Fibroblast of the aortic adventitia (primary cell): ENCODE measurements at places on chromosomes 6 and 20. TPM values are rescaled to one million over a fixed set of nuclear protein-coding genes. Genes with fewer than 3 reads are reported as not detected.

- no peak for DNase-seq
Measured at GRCh38 chr6:168417679-168418557, 23.1 kb upstream of the SMOC2 start.

- DNase-seq: no peak
Measured at GRCh38 chr6:19356692-19357091, 480.5 kb upstream of the ID4 start.

NRSN1 gene
- total RNA-seq: not detected in 2 replicates

USP49 gene
- total RNA-seq: 2.7 and 11.2 TPM in 2 replicates

DNA sequence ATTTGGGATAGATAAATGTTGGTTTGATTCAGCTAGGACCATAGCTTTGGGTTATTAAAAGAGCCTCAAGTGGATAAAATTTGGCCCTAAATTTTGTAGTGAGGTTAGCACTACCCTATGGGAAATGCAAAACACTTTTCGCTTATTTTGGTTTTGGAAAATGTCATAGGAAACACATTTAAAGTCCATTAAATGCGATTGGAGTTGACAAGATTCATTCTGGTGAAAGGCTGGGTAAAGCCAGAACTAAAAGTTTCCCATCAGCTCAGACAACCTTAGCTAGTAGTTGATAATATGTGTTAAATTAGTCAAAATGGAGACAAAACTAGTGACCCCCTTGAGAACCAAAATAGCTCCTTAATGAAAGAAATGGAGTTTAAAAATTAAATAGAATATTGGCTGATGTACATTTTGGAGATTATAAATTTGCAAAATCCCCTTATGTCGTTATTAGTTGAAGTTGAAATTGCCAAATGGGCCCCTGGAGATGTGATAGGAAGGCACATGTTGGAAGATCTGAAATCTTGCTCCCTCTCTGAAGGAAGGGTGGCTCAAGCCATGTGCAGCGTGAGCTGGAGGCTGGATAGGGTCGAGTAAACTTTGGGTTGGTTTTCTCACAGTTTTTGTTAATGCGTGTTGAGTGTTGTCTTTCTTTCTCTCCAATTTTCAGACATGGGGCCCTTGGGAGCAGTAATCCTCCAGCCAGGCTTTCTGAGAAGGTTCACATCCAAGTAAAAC is 72.8 kb downstream of the CD83 start:
- DNase-seq: no peak

DNA sequence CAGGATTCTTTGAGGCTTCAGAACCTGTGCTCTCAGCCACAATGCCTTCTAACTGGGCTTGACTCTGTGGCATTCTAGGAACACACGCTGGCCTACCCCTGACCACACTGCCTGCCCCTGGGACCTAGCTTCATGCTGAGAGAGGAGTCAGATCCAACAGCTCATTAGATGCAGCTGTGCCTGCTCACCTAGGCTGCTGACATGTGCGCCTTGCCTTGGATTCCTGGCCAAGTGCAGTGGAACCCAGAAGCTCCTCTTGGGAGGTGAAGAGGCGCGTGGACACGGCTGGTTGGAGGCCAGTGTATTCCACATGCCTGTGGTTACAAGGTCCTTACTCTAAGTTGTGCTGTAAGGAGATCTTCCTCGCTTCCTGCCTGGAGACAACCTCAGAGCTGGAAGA is 24.7 kb upstream of the KCNK16 start:
- DNase-seq: no peak

DNA sequence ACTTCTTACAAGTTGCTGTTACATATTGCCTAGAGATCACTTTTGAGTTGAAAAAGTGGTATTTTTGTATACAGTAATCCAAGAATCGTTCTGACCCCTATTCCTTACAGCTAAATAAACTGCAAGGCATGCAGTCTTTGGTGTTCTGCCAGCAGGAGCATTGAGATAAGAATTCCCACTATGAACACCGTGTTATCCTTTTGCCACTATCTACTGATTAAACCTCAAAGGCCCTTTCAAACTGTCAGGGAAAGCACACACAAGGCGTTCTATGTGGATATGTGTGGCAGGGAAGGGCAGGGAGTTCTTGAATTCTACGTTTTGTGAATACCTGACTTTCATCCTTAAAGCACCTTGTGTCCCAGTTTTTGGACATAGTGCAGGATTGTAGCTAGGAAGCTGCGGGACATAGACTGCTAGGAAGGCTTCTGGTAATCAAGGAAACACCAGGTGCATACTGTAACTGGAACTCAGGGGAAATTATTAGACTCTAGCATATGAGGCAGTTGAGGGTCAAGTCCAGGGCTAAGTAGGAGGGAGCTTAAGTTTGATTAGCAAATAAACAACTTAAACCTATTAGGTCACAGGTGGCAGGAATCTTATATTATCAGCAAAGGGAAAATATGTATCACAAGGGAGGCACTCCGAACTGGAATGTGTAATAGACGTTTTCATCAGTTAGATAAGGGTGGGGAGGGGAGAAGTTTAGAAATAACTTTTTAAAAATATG is 506.6 kb downstream of the RNF144B start:
- no peak for DNase-seq

CALHM4 gene
- not detected in 2 replicates for total RNA-seq

DNA sequence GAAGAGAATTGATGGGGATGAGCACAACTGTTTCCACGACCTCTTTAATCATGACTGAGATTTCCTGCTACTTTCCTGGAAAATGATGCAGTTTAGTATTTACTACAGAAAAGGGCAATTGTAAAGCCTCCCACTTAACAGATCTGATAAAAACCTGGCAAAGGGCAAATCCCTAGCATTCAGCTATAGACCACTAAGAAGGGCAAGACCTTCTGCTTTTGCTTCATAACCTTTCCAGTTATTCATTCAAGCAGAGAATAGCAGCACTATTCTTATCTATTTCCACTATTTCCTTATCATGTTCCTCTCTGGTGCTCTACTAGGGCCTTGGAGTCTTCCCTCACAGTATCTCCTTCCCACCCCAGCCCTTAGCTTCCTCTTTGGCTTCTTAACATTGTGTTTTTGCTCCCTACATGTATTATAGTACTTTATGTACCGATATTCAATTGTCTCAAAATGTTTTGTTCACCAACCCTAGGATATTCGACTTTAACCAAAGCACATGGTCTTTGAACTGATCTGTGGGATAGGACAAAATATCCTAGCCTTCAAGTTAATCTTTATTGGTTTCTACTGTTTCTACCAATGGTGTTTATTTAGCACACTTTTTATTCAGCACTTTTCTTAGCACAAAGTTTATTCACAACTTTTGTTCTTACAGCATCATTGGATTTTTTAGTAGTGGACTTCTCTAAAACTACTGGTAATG is 32.7 kb upstream of the MANEA start:
- DNase-seq: no peak

GRCh38 chr6:42637681-42638080 is 73.9 kb downstream of the UBR2 start:
- DNase-seq: no peak
